Cortex of kidney (tissue), 1 donor: ENCODE measurements at places on chromosomes 5 and 9.

DNA sequence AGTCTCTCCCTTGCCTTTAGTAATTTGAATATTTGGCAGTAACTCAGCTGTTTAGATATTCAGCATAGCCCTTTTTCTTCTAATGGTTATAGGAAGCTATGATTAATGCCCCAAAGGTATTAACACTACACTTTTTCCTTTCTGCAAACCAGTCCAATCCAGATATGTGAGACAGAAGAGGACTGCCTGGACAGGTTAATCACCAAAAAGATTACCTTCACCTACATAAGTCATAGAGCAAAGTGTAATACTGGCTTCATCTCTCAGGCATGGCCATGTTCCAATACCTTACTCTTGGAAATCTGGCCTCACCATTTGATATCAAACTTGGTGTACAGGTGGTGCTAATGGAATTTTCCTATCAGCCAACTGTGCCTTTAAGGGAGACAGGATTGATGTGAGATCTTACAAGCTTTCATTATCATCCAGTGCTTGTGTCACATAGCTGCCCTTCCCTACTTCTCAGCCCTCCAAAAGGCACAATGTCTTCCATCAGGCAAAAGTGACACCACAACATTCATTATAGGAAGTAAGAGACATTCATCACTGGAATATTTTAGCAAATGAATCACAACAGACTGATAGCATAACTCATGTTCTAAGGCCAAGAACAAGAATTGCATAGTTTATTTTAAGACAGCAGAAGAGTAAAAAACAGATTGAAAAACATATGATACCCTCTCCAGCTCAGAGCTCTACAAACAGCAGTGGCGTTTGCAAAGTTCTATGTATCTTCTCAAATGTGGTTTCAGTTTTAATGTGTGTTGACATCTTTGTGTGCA is 91.2 kb upstream of the PAM start:
- no peak for DNase-seq

DNA sequence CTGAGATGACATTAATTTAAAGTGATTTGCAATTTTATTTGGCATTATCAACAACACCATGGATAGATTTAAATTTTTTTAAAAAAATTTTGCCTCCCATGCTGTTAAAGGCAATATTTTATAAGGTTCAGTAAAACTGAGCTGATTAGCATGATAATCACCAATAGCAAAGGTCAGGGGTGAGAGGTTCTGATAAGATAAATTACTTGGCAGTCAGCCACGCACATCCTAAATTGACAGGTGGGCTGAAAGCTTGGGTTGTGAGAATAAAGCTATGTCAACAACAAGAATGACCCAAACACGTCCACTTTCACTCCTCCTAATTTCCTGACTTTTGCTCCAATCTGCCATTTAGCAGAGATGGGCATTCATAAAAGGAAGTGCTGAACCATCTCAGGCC is 127.1 kb downstream of the LHFPL2 start:
- DNase-seq = no peak

DNA sequence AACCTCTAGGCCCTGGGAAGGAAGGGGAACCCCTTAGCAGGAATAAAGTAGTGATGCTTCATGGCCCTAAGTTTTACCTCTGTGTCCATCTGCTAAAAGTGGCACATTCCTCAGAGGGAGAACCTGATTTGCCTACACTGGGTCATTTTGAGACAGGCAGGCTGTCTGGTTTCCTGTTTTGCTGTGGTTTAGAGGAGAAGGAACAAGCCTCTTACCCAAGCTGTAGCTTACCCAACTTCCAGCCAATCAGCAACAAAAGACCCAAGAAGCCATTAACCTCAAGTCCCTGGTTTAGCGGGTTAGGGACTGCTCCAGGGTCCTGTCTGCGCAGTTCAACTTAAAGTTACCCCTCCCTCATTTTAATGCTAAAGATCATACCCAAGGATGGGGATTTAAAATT is 411.0 kb downstream of the MAT2B start:
- no peak for DNase-seq

- no peak for DNase-seq
Observed at GRCh38 chr9:81387360-81388106, 301.8 kb downstream of the TLE1 start.

GRCh38 chr9:130365323-130365721 is 79.4 kb upstream of the ASS1 start:
- DNase-seq = no peak
